Hypothalamus (tissue), 51 donors: ENCODE measurements at places on chromosomes 1 and 21.

GRCh38 chr1:27599605-27600497 lies 4.1 kb downstream of the AHDC1 start:
- DNase-seq = no peak

DNA sequence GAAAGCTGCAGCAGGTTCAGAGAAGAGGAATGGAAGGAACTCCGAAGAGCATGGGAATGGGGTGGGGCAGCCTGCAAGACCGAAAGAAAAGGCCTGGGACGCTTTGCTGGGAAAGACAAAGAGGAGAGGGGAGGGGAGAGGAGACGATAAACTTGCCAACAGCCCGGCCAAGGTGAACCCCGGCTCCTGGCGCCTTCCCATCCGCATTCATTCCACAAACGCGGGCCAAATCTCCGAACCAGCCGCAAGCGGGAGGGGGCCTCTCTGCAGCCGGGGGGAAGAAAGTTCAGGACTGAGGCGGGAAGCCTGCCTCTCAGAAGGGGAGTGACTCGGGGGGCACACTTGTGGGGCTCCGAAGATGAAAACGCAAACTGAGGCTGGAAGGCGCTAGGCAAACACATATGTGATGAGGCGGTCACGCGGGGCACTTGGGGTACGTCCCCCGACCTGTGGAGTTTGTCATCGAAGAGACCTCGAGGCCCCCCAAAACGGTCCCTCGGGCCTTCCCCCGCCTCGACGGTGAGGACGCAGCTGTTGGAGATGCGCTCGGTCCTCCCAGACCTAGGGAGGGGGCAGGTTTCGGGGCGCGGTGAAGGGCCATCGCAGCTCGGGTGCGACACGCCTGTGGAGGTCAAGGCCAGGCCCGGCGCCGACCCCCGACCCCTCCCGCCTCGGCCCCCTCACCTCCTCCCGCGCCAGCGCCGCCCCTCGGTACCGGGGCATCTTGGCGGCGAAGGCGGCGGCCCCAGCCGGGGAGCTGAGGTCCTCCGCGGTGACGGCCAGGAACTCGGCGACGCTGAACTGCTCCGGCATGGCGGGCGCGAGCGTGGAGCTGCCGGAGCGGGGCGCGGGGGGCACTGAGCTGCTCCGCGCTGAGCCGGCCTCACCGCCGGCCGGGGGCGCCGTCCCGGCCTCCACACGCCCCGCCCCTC lies at the start of gene ASAP3:
Gene ASAP3, minus strand, starts transcription at position 859 of the 932 bp plus-strand sequence. Its CDS starts 46 bp downstream, at position 813.
- DNase-seq = no peak

GRCh38 chr1:44526295-44527073 lies 121.4 kb downstream of the RNF220 start:
- DNase-seq = no peak

DNA sequence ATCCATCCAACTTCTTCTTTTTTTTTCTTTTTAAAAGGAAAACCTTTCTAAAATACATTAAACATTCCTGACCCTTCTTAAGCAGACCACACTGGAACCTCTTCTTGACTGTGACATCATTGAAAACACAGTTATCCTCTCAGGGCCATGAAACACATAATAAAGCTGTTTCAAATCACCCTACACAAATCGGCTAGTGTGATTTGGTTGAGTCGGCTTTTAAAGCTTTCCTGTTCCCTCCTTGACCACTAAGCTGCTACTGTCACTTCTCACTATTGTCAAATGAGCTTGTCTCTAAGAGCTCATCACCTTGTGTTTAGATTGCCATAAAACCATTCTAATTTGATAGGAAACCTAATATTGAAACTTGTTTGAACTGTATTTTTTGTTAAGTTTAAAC lies 5.9 kb downstream of the USP24 start:
- DNase-seq = no peak

- DNase-seq = no peak
These were observed 79.9 kb downstream of the DMRTA2 start for GRCh38 chr1:50343323-50343722.

DNA sequence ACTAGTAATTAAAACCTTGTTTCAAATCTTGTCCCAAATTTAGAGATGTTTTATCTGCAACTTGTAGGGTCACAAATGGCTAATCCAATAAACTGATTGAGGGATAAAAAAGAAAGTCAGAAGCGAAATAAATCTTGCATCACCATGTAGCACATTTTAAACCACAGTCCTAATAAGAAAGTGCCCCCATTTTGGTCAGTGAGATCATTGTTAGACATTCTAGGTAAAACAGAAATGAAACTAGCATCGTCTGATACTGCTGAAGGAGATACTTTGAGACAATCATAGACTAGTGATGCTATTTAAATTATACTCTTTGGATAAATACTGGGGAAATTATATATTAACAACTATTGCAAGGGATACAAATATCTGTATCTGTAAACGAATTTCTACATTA lies 247.9 kb downstream of the AMY1C start:
- DNase-seq = no peak

DNA sequence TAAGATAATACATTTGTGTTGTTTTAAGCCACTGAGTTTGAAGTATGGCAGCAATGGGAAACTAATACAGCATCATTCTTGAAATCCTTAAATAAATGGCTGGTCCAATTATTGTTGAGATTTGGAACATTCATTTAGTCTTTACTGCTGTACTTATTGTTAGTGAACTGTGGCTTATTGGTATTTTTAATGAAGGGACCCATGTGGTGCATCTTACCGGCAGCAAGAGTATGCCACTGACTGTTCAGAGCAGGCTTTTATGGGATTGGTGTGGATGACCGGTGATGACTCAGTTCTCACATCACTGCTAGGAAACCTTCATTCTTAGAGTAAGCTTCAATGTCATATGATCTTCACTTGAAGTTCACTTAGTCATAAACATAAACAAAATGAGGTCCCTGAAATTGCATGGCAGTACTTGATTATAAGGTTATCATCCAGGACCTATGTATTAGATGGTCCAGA lies 31.5 kb downstream of the PRKAA2 start:
- DNase-seq = no peak
